Fibroblast of lung (primary cell): ENCODE measurements at places on chromosomes 2 and 18. TPM values are rescaled to one million over a fixed set of nuclear protein-coding genes. Genes with fewer than 3 reads are reported as not detected.

SULT1C2 gene
- under 0.01 and 0.26 TPM in 2 replicates for total RNA-seq

SATB2 gene
- 13.9 and 28.1 TPM in 2 replicates for total RNA-seq

PLB1 gene
- 1.3 and 1.8 TPM in 2 replicates for total RNA-seq

NEDD4L gene
- 8.5 and 18.7 TPM in 2 replicates for total RNA-seq

CHRNA1 gene
- total RNA-seq: 0.33 TPM in 1 of 2 replicates, not detected in the other

TRIM43 gene
- total RNA-seq: not detected in 2 replicates

OTX1 gene
- total RNA-seq: 0.17 TPM in 1 of 2 replicates, not detected in the other

TRABD2A gene
- total RNA-seq: 10.8 and 14.4 TPM in 2 replicates

SPEG gene
- total RNA-seq: 13.1 and 20.1 TPM in 2 replicates

TRIB2 gene
- total RNA-seq: 31.0 and 38.5 TPM in 2 replicates

UGP2 gene
- total RNA-seq: 77.8 and 81.2 TPM in 2 replicates

HOXD12 gene
- total RNA-seq: not detected in 2 replicates

TTR gene
- not detected in 2 replicates for total RNA-seq
